Lung (tissue), 17 donors: ENCODE measurements at places on chromosomes 11 and 22. TPM values are rescaled to one million over a fixed set of nuclear protein-coding genes. Genes with fewer than 3 reads are reported as not detected.
A peak's percentile ranks its signal among the peaks of the same experiment; 100 is the strongest.

DNA sequence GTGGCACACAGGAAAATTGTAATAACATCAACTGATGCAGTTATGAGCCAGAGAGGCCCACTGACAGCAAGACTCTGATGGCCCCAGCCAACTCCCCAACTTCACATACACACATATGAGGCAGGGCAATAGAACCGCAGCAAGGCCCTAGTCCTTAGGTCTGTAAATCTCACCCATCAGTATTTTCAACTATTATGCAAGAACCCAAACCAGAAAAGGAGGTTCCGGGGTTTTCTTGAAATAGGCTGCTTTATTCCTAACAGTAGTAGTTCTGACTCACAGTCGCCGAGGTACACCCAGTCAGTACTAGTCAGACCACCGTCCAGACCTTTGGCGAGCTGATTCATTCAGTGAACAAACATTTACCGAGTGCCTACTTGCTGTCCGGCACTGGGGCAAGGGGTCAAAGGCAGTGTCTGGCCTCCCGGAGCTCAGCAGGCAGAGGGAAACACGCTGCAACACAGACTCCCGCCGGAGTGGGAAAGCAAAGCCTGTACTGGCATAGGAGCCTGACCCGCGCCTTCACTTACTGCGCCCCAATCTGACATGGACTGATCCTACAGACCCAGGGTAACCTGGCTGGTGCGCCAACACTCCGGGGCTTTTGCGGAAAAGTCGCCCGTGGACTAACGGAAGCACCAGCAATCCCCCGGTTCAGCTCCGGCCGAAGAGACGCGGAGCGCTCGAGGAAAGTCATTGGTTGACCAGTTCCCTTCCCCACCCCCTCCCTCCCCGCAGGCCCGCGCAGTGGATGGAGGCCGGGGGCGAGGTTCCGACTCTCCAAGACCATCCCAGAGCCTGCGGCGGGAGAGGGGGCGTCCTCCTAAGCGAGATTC, 1.3 kb downstream of the PLEKHA7 start:
- peak; percentile 30 for DNase-seq

GRCh38 chr22:26210334-26210733, 41.1 kb downstream of the SEZ6L start:
- no peak for DNase-seq

- no peak for DNase-seq
These were observed 1152.4 kb downstream of the LRRC4C start for GRCh38 chr11:40306938-40307548.

DNA sequence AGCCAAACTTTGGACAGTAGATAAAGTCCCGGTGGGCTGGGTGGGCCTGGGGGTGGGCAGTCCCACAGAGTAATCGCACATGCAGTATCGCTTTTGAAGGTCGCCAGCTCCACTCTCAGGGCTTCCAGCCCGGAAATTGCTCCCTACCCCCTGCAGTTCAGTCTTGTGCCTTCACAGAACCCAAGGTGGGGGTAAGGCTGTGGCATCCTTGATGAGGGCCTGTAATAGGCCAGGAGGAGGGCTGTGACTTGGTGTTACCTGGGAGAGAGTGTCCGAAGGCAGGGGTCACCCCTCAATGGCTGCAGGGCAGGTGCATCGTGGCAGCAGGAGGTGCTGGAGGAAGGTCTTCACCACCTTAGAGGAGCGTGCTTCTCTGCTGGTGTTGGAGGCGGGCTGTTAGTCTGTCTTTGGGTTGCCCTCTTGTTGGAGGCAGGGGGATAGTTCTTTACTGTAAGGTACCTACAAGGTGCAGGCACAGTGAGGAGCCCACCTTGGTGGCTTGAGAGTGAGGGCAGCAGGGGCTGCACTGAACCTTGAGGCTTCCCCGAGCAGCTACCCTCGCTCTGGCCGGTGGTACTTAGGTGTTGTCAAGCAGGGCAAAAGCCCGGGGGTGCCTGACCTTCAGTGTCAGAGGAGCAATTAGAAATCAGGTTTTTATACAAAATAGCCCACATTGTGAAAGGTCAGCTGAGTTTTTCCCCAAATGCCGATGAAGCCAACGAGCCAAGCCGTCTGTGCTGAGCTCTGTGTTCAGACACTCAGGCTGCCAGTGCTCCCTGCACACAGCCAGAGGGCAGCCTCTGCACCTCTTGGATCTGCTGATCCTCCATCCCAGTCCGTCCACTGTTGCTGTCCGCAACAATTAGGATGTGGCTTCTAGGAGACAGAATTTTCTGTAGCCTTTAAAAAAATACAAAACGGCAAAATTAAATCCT, 21.9 kb downstream of the SAMM50 start:
- no peak for DNase-seq

DNA sequence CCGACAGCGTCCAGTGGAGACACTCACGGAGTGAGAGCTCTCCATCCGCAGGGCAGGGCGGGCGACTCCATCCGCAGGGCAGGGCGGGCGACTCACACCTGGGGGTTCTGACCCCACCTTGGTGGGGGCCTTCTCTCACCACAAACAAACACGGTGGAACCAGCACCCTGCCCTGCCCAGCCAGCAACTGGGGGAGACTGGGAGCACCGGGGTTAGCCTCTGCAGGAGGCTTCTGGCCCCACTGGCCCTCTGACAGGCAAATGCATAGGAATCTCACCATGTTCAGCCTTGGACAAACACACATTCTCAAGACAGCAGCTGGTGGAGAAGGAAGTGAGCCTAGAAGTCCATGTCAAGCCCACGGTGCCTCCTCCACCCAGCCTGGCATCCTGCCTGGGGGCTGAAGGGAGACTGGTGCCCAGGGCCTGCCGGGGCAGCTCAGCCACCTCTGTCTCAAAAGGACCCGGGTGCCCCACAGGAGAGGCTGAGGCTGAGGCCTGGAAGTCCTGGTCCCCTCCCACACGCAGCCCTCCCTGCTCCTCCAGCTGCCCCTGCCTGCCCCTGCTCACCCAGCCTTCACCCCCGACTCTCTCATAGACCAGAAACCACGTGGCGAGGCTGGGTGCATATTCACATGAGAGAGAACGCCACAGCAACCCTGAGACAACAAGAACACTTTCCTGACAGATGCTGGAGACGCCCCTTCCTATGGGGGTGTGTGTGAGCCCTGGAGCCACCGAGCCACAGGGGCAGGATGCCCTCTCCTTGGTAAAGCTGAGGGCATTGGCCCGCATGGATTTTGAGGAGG, 98.4 kb upstream of the B3GAT1 start:
- no peak for DNase-seq

The OR2AG1 gene
- not detected for total RNA-seq

The MN1 gene
- total RNA-seq: 6.5 TPM

The NXPE1 gene
- total RNA-seq: not detected

The OR2AT4 gene
- total RNA-seq: not detected
